ENCODE measurements at places on chromosomes 1 and 21.

- no peak for DNase-seq
These were observed 8.3 kb upstream of the MUTYH start for GRCh38 chr1:45348609-45348965.

DNA sequence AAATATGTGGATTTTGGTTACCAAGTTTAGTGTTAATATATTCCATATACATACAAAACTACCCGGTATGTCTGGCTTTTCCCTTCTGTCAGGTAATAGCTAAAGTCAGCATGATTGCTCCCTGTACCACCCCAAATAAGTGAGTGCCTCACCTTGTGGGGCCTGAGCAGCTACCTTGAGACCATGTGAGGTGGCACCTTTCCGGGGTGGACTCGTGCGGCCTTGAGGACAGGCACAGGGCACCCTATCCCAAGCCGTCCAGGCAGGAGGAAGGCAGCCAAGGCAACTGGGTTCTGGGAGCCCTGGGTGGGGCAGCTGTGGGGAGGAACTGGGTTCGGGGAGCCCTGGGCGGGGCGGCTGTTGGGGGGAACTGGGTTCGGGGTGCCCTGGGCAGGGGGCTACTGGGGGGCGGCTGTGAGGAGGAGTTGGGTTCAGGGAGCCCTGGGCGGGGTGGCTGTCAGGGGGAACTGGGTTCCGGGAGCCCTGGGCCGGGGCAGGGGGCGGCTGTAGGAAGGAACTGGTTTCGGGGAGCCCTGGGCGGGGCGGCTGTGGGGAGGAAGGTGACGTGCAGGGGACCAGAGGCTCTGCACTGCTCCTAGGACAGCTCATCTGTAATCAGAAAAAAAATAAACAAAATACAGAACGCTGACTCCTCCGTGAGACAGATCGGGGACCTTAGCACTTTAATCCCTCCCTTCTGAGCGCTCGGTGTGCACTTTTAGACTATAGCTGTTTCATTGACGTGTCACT is 63.3 kb downstream of the POFUT2 start:
- no peak for DNase-seq

- peak; percentile 89 for DNase-seq
These were observed 28.1 kb downstream of the PADI4 start for GRCh38 chr1:17335821-17336710.

DNA sequence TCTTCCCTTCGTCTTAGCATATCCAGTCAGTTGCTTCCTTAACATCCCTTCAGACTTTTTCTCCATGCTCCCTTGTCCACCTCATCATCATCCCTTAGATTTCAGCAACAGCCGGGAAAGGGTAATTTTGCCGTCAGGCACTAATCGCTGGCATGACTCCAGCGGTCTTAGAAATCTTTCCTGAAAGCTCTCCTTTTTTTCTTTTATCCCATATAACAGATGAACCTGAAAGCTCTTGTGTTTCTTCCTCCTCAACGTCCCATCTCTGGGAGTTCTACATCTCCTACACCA is 10.4 kb upstream of the BOLA1 start:
- DNase-seq: peak; percentile 36

DNA sequence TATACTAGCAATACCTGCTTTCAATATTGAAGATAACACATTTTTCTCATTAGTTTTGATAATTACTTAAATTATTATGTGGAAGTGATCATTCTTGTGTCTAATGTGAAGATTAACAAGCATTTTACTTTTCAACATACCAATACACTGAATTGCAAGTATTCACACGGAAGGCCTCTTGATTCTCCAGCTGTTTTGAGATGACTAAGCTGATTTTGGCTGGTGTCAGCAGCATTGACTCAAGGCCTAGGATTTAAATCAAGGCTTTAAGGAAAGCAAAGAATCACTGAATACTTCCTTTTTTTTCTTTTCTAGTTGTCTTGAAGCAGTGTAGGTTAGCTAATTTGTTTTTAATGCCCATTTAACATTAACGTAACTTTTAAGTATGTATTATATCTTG is 373.7 kb downstream of the SRGAP2C start:
- DNase-seq: no peak

DNA sequence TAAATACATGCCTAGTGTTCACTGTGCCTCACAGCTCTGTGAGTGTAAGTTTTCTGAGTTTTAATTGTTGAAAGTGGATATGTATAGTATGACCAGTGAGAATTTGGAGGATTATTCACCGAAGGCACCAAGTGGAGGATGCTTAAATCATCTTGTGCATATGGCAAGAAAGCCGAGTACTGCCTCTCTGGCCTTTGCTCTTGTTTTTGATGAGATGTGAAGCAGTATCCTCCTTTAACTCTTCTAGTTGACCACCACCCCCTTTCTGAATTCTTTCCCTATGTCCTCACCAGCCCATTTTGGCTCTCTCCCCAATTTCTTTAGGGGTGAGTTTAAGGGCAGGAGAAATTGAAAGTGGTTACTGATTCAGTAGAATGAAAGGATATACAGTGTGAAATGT is 130.4 kb downstream of the SYT2 start:
- peak; percentile 78 for DNase-seq

GRCh38 chr1:27045973-27046558 is 33.4 kb upstream of the TENT5B start:
- peak; percentile 56 for DNase-seq

DNA sequence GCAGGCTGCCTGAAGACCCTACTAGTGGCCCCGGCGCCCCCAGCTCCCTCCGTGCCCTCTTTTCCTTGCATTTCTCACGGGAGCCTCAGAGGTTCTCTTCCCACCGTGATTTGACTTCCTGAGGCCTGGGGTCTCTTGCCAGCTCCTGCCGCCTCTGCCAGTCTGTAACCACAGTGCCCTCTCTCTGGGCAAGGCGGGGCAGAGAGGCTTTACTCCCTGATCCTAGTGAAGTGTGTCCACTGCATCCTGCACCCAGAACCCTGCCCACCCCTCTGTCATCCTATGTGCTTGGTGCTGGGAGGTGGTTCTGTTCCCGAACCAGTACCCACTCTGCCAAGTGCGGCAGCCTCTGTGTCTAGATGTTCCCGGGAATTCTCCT is 2.4 kb downstream of the ESPN start:
- no peak for DNase-seq

DNA sequence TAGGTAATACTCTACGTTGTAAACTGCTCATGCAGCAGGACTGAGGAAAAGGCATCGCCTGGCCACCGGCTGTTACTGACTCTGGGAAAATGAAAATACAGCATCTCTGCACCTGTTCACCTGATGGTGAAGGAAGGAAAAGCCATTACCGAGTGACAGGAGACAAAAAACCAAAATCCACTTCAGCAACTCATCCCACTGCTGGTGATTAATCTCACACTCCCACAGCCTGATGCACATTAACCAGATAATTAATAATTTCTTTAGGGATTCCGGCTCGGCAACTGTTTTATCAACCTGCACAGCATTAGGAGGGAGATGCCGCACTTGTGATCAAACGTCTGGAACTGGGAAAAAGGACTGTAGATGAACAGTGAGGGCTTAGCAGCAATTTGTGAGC is 183.9 kb upstream of the ESRRG start:
- no peak for DNase-seq

- DNase-seq: peak; percentile 92
These were observed 26.2 kb upstream of the MAP3K7CL start for GRCh38 chr21:29104239-29104708.

GRCh38 chr1:156813750-156814570 is 2.7 kb downstream of the SH2D2A start:
- peak; percentile 17 for DNase-seq

GRCh38 chr1:19480282-19480681 is 5.1 kb downstream of the CAPZB start:
- no peak for DNase-seq

DNA sequence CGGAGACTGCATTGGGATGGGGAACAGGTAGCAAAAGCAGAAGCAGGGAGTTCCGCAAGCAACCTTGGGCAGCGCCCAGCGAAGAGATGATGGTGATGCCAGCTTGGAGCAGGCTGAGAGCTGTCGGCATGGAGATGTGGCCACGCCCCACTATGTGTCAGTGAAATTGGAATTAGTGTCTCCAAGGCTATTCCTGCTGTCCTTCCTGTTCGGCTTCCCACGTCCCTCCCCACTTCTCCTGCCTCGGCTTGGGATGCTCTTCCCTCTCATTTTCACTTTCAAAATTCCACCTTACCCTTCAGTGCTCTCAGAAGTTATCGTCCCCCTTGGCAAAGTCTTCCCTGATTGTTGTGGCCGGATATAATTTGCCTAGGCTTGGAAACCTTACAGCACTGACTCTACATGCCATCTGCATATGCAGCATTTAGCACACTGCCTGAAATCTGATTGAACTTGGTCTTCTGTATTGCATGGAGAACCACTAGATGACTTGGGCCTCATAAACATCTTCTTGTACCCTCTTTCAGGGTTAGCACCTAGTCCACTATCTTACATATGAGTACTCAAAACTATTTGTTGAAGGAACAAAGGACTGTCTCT is 270.7 kb upstream of the RUNX1 start:
- no peak for DNase-seq

- no peak for DNase-seq
These were observed 231.7 kb upstream of the B3GALT2 start for GRCh38 chr1:193417945-193418744.

DNA sequence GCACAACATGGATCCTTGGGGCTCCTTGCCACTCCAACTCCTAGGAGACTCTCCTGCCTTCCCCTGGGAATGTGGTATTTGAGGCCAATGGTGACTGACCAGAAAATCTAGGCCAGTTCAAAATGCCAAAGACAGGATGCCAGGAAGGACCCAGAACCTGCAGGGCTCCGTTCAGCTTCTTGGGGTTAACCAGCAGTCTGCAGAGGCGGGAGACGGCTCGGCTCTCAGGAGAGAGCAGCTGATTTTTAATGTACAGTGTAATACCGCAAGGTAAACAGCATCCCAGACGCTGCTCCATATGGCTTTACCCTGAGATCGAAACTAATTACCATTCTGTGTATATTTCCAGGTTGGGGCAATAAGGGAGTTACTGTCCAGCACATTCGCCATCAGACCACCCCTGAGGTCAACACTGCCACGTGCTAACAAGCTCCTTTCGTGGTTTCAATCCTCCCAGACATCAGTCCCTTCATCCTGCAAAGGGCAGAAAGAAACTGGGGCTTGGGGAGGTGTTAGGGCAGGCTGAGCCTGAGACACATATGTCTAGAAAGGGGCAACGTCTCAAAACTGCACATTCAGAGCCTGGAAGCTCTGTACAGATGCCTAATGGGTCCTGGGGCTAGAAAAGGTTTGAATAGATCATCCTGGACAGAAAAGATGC is 16.7 kb downstream of the ITPKB start:
- DNase-seq: peak; percentile 43

- no peak for DNase-seq
These were observed 2.2 kb downstream of the CREG1 start for GRCh38 chr1:167551362-167551761.

DNA sequence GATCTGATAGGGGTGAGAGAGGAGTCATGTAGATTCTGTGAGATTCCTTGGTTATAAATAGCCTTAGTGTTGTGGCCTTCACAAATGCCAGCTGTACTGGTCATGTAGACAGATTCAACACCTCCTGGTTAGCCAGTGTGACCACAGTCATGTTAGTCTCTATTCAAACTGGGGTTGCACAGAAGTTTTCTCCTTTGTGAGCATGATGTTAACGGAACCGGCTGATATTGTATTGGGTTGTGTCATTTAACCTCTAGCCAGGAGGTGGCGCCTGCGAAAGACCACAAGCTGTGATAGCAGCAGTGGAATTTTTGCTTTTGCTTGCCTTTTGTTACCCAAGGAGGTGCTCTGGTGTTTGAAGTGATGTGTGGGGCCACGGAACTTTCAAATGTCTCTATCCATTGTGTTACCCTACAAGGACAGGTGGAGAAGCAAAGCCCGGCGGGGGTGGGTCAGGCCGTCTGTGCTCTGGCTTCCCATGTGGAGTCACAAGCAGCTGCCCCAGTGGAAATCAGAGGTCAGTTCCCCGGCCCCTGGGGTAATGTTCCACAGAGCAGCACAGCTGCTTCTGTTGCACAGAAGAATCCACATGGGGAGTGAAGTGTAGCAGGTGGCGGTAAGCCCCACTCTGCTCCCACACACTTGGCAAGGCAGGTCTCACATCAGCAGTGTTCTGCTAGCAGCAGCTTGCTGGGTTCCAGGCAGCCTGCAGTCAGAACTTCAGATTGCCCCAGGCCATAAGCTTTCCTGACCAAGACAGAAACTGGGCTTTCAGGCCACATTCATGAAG is 112.6 kb downstream of the ADAMTS1 start:
- DNase-seq: peak; percentile 99

- peak; percentile 84 for DNase-seq
These were observed 543 bp upstream of the KCNJ10 start for GRCh38 chr1:160070243-160071163.

- no peak for DNase-seq
These were observed 16.7 kb upstream of the GUCA2B start for GRCh38 chr1:42136466-42136865.

GRCh38 chr1:41469706-41470105 is 14.8 kb downstream of the EDN2 start:
- DNase-seq: no peak

DNA sequence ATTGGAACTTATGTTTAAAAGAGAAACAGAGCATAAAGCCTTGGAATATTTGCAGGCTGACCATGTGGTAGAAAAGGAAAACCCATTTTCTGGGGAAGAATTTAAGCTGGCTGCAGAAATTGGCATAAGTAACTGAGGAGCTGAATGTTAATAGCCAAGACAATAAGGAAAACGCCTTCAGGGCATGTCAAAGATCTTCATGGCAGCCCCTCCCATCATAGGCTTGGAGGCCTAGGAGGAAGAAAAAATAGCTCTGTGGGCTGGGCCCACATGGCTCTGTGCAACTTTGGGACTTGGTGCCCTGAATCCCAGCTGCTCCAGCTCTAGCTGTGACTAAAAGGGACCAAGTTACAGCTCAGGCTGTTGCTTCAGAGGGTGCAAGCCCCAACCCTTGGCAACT is 51.5 kb downstream of the CTH start:
- DNase-seq: no peak

GRCh38 chr1:64675718-64676345 is 69.0 kb upstream of the RAVER2 start:
- no peak for DNase-seq

GRCh38 chr1:209157546-209158249 is 425.8 kb upstream of the CAMK1G start:
- peak; percentile 83 for DNase-seq

- DNase-seq: peak; percentile 59
These were observed 171.0 kb downstream of the LRRC40 start for GRCh38 chr1:70034403-70034802.

- DNase-seq: no peak
These were observed 100.2 kb downstream of the LTN1 start for GRCh38 chr21:28892199-28893111.

- DNase-seq: no peak
These were observed 10.9 kb downstream of the ADAMTS1 start for GRCh38 chr21:26834181-26834905.

DNA sequence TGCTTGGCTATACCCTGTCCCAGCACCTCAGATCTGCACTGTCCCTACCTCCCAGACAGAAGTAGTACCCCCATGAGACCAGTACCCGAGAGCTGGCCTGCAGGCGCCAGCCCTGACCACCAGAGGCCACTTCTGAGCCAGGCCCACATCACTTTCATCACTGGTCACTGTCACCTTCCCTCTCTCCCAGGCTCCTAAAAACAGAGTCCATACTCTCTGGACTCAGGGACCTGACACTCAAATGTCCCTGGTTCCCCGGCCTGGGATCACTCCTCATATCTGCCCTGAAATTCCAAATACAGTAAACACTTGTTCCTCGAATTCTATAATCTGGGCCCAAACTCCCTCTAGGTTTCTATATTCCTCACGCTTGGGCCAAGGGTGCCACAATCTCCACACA is 18.7 kb downstream of the TMEM53 start:
- peak; percentile 70 for DNase-seq

GRCh38 chr1:61864489-61864888 is 122.2 kb downstream of the PATJ start:
- DNase-seq: peak; percentile 44

All from SJCRH30 (cell line).